Astrocyte of the spinal cord (primary cell): ENCODE measurements at places on chromosomes 3 and 15.
A peak's percentile ranks its signal among the peaks of the same experiment; 100 is the strongest.

DNA sequence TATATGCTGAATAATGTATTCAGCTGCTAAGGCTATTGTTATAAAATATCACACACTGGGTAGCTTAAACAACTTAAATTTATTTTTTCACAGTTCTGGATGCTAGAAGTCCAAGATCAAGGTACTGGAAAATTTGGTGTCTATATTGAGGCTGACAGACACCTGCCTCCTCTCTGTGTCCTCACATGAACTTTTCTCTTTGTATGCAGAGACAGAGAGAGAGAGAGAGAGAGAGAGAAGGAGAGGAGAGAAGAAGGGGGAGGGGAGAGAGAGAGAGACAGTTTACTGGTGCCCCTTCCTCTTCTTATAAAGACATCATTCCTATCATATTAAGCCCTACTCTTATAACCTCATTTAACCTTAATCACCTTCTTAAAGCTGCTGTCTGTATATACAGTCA lies 320.1 kb upstream of the THBS1 start:
- no peak for DNase-seq

DNA sequence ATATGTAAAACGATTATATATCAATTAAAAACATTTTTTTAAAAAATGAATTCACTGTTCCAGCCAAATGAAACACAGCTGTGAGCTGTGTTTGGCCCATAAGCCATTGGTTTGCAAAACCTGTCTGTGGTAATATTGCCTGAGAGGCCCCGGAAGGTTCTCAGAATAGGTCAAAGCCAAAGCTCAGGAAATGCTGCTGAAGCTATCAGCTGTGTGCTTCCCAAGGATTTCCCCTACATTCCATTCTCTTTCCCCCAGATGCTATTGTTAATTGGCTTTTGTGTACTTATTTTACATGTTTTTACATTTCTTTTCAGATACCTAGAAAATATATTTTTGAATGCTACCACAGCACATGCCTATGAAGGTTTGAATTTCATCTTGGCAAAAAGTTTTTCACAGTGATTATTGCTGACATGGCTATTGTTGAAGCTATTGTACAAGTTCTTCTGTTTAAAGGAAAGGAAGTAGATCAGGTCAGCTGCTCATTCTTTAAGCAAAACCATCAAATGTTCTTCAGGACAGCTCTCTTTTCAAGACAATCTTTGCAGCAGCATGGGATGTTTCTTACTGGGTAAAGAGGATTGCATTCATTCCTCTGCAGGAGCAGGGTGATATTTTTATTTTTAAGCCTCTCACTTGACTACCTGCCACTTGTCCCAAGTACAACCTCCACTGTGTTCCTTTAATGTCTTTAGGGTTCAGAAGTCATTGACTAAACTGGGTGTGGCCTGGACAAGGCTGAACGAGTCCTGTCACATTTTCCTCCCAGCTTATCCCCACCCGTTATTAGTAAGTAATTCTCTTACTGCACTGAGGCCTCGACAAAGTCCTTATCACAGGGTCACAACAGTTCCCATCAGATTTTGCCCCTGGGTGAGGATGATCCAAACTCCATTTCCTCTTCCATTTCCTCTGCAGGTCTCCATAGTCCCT lies 26.3 kb upstream of the BNC1 start:
- no peak for DNase-seq

- no peak for DNase-seq
Measured at GRCh38 chr3:53974324-53974723, 82.7 kb upstream of the SELENOK start.

DNA sequence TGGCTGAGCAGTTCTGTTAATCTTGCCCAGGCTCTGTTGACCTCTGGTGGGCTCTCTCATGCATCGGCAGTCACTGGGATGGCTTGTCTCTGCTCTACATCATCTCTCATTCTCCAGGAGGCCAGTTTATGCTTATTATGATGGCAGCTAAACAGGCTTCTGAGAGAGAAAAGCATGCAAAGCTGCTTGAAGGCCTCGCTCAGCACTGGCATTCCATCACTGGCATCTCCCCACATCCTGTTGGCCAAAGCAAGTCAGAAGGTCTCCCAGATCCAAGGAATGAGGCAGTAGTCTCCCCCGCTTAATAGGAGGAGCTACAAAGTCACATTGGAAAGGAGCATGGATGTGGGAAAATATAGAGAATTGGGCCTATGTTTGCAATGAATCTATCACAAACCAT lies 212.6 kb downstream of the ZNF621 start:
- no peak for DNase-seq

DNA sequence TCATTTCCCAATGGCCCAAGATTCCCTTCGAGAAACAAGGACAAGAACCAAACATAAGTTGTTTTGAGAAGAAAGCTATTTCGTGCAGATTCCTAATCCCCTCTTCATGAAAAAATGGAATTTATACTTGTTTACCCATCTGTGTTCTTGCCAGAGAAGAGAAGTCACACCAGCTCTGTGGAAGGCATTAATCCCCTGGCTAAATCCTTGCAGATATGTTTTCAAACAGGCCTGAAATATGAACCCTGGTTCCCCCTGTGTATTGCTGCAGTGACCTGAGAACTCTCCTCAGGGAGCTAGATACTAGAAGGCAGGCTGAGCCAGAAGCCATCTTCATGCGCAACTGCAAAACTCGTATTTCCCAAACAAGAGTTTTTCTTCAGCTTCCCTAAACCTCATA lies 337.7 kb downstream of the NEK10 start:
- no peak for DNase-seq

- no peak for DNase-seq
Measured at GRCh38 chr3:30598668-30599545, 7.5 kb upstream of the TGFBR2 start.

- DNase-seq = no peak
Measured at GRCh38 chr15:96514607-96515285, 184.2 kb downstream of the NR2F2 start.

GRCh38 chr3:189188466-189188865 lies 16.7 kb downstream of the TPRG1 start:
- no peak for DNase-seq

DNA sequence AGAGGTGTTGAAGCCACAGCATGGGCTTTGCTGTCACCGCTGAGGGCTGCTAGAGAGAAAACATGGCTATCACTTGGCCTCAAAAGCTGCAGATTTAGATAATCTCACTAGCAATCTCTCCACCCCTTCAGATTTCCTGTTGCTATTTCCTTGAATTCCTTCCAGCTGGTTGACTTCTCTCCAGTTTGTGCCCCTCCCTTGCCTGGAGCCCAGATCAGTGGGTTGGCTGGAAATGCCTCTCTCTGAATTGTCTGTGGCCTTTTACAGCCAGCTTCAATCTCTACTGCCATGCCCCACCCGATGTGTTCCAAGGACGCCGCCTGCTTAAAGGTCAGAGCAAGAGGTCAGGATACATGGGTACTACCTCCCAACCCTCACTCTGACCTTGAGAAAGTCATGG lies 294.1 kb downstream of the NTRK3 start:
- no peak for DNase-seq

DNA sequence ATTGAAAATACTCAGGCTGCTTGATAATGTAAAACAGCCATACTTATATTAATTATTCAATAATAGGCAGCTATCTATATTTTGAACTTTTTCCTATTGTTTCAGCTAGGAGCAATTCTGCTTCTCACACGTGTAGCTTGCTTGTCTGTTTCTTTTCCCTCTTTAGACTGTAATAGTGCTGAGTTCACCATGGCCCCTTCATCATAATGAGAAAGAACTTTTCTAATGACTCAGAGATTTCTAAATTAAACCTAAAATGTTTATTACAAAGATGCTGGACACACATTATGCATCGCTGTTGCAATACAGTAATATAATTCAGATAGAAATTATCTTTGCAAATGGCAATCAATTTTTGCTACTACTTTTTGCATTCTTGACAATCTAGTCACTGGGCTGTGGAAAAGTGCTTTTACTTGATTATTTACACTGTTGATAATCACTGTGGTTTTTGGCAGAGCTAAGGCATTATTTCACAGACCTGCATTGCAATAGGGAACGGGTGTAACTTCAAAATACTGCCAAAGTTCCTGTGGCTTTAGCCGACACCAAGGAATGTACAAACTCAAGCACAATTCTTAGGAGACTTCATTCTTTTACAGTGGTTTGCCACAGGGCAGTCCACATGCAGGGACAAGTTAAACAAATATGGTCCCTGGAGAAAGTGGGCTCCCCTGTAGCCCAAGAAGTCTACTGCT lies 281.0 kb upstream of the TBL1XR1 start:
- DNase-seq = peak; percentile 100

GRCh38 chr3:45741247-45741646 lies 52.1 kb downstream of the SACM1L start:
- no peak for DNase-seq

DNA sequence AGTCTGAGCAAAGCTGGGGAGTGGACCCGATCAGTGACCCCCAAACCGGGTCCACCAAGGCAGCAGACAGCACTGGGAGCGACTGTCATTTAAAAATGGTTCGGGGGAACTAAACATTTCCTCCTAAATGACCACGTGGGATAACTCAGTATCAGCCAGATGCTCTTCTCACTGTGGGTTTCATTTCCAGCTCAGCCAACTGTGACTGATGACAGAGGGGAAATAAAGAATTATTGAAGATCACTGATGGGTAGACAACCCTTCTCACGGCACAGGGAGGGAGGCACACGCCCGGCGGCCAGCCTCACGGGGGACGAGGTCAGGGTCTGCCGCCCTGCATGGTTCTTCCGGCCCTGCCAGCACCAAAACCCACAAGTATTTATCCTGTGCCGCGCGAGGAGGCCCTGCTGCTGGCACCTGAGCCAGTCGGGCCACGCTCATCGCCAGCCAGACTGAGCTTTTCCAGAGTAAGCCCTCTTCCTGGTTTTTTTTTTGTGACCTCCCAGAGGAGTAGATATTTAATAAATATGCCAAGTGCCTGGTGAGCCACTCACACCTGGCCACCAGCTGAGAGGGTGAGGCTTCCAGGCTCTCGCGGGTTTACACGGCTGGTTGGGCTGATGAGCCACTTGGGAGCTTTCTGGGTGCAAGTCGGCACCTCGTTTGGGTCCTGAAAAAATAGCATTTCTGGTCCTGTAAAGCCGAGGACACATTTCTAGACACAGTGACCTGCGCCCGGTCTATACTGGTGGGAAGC lies 6.2 kb downstream of the MELTF start:
- DNase-seq = no peak

DNA sequence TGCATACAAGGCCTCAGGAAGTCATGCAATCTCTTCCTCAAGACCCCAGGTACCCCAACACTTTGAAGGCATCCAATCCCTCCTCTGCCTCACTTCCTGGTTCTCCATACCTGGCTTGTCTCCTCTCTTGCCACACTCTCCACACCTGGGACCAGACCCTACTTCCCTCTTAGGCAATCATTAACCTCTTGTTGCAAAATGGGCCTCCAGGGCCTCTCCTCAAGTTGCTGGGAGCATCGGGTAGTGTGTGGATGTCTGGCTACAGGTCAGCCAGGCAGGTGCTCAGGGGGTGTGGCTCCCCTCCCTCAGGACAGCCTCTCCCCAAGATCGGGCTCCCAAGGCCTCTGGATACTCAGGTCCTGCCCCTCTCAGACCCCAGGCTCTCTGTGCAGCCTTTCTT lies 8.6 kb downstream of the PLA2G4E start:
- DNase-seq = no peak

GRCh38 chr3:48429960-48430707 lies at the start of gene PLXNB1:
Gene PLXNB1, minus strand, starts transcription at chr3:48430086. Its CDS starts 5,475 bp downstream, at chr3:48424611.
- peak; percentile 61 for DNase-seq

GRCh38 chr3:49161808-49162530 lies 4.2 kb downstream of the CCDC71 start:
- DNase-seq = no peak

DNA sequence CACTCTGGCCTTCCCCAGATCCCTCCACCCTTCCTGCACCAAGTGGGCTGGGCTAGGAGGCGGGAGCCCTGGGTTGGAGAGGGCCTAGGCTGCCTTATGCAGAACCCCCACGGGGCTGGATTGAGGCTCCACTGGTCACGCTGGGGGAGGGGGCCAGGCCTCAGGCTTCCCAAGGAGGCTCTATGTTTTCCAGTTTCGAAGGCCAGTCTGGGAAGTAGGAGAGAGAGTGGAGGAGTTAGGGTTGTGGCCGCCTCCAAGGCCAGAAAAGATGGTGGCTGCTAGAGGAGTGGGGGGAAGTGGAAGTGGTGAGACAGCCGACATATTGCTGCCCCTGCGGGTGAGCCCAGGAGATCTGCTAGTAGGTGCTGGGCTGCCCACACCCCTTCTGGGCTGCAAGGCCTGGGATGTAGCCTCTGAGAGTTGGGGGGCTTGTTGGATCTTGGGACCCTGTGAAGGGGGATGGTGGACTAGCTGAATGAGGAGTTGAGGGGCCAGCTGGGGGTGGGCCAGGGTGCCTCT lies 1.2 kb downstream of the GNAI2 start:
- DNase-seq = no peak

DNA sequence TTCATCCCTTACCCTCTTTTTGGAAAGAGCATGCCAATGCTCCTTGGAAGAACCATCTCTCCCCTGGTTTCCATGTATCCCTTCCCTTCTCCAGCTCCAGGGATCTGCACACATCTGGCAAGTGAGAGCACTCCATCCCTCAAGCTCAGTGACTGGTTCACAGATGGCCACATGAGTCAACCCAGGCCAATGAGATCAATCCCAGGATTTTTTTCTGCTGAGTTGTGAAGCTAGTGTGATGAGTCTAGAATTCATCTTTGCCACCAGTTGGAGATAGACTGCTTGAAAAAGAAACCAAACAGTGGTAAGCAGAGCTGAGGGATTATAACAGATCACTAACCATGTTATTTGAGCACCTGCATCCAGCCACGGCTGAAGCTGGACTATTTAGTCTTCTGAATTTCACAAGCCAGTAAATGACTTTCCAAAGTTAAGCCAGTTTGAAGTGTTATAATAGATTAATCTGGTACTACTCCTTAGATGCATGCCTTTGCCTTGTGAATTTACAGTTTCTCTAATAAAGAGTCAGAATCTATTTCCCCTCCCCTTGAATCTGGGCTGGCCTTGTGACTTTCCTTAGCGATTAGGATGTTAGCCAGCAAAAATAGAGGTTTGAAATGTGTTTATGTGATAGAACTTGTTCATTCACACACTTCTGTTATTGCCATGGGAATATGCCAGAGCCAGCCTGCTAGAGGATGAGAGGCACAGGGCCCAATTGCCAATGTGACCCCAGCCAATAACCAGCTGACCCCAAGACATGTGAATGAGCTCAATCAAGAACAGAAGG lies 159.8 kb downstream of the WNT5A start:
- DNase-seq = peak; percentile 61

GRCh38 chr3:165748094-165748493 lies 89.1 kb downstream of the BCHE start:
- no peak for DNase-seq

DNA sequence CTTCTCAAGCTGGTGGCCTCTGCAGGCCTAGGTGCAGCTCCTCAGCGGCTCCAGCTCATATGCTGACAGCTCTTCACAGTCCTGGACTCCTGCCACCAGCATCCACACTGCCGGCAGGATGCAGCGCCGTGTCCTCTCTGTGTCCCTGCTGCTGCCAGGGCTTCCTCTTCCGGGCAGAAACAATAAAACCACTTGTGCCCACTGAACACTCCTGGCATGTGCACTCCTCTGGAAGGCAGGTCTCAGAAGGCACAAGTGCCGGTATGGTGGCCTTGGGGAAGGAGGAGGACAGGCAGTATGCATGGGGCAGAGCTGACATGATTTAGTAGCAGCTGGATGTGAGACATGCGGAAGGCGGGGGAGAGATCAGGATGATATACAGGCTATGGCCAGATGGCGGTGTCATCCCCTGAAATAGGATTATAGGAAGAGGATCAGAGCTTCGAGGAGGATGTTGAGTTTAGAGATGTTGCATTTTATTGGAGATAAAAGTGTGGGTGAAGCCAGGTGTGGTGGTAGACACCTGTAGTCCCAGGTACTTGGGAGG lies 7.5 kb upstream of the MAN2A2 start:
- DNase-seq = no peak
